ENCODE measurements at places on chromosomes 12 and 14.

DNA sequence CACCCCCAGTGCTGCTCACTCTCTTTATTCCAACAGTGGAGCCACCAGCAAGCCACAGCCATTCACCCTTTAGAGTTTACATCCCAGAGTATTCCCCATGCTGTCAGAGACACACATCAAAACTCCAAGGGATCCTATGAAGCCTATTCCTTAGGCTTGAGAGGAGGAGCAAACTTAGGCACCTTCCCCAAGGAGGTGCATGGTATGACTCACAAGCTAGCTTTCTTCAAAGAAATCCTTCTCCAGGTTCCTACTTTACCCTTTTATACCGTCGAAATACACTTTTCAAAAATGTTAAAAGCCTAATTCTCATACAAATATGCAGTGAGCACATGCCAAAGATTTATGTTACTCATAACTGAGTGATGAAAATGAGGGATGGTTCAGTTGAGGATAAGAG lies 175.4 kb downstream of the ETNK1 start:
- no peak for DNase-seq

GRCh38 chr12:131391399-131391798 lies 319.5 kb upstream of the SFSWAP start:
- no peak for DNase-seq

GRCh38 chr12:39804898-39805297 lies 185.3 kb upstream of the ABCD2 start:
- DNase-seq = no peak

DNA sequence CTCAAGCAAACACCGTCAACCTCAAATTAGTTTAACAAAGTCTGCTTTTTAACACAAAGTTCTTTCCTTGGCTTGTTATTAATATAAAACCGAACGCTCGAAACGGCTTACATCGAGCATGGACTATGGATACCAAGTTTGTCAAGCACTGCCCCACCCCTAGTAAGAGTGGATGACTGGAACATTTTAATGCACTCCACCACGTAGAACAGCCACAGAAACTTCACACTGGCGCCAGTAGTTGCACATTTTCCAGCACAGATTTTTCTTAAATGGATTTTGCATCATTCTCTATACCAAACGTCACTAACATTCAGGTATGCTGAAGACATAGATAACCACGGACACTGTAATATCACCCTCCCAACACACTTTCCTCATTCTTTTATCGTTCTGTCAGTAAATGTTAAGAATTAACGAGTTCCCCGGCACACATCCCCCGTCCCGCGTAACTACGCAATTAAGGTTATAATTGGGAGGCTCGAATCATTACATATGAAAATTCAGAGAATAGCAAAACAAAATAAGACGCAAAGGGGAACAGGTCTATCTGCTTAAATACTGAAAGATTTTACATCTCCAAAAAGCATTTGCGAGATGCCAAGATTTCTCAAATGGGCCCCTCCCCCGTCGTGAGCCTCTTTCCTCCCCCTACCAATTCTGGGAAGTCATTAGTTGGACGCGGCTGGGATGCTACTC lies 990 bp downstream of the FERMT2 start:
- DNase-seq = peak; percentile 60

- no peak for DNase-seq
These were observed 47.3 kb upstream of the SRP54 start for GRCh38 chr14:34935488-34935887.
